ENCODE measurements at places on chromosomes 5 and 9.

DNA sequence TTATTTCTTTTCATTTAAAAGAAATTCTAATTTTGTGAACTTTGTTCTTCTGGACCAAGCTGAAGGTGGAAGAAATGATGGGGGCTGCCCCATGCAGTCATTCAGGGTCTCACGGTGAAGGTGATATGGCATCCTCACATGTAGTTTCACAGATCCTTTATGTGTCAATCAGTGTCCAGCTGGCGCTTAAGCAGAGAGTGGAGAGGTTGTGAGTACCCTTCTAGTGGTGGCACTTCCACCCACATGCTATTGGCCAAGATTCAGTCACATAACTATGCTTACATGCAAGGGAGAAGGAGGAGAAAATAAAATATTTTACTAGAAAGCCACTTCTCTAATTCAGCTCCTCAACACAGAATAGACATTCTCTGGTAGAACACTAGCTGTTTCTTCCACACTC lies 34.7 kb downstream of the PLPPR1 start:
- no peak for DNase-seq

DNA sequence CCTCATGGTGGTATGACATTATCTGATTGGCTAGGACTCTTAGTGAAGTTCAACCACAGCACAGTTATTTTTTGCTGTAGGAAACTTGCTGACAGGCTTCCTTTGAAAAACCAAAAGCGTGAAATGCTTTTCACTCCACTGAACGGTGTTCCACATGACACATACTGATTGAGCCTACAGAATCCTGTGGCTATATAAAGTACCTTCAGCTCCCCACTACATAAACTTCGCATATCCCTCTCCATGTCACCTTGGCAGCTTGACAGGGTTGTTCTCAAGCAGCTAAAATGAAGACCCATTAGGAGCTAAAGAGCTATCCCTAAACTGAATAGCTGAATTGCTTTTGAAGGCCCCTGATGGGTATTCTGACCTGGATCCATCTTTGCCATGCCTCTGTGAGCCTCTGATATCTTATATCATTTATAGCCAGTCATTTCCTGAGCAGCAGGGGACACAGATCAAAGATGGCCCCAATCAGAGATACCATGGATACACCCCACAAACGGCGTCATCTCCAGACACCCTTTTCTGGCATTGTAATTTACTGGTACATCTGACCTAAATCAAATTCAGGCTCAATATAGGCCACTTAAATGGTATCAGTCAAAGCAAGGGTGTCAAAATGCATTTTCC lies 91.5 kb downstream of the APBA1 start:
- no peak for DNase-seq

DNA sequence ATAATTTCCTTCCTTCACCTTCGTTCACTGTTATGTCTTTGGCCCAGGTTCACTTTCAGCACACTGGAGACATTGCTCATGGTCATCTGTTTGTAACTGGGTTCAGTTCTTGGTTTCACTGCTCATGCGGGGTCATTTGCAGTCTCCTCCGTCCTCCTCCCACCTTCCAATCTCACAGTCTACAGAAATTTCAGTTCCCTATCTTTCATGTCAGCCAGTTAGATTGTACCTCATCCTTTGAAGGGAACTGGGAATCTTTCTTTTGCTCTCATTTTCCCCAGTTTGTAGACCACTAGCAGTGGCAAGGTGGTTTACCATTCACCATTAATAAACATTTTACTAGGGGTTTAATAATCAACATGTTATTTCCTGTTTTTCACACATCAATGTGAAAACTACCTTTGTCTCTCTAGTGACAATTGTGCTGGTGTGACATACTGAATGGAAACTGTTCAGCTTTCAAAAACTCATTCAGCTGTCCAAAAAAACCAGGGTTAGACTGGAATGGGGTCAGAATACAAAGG lies 100.9 kb upstream of the IL6ST start:
- DNase-seq: no peak

GRCh38 chr9:97794666-97795065 lies 58.4 kb upstream of the FOXE1 start:
- DNase-seq: no peak

GRCh38 chr9:78858266-78858665 lies 561.3 kb downstream of the PSAT1 start:
- no peak for DNase-seq

DNA sequence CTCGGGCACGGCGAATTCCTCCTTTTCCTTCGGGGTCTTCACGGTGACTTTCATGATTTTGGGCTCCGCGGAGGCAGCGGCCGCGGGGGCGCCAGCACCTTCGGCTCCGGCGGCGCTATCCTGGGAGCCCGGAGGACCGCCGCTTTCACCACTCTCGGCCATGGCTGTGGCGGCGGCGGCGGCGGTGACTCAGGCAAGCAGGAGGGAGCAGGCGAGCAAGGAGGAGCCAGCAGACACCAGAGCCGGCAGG lies 315 bp downstream of the UBQLN1 start:
- DNase-seq: no peak

- DNase-seq: no peak
These were observed 163.4 kb upstream of the MAP1B start for GRCh38 chr5:71943874-71944273.

- DNase-seq: no peak
These were observed 27.4 kb downstream of the PCDH1 start for GRCh38 chr5:141850786-141851185.

GRCh38 chr5:160455600-160455999 lies 33.9 kb downstream of the PTTG1 start:
- no peak for DNase-seq

- no peak for DNase-seq
These were observed 97.4 kb upstream of the ALDH1A1 start for GRCh38 chr9:73050065-73050816.

- no peak for DNase-seq
These were observed 196.4 kb downstream of the RFX3 start for GRCh38 chr9:3329361-3329760.

- no peak for DNase-seq
These were observed 82.6 kb downstream of the OSTF1 start for GRCh38 chr9:75170898-75171360.

DNA sequence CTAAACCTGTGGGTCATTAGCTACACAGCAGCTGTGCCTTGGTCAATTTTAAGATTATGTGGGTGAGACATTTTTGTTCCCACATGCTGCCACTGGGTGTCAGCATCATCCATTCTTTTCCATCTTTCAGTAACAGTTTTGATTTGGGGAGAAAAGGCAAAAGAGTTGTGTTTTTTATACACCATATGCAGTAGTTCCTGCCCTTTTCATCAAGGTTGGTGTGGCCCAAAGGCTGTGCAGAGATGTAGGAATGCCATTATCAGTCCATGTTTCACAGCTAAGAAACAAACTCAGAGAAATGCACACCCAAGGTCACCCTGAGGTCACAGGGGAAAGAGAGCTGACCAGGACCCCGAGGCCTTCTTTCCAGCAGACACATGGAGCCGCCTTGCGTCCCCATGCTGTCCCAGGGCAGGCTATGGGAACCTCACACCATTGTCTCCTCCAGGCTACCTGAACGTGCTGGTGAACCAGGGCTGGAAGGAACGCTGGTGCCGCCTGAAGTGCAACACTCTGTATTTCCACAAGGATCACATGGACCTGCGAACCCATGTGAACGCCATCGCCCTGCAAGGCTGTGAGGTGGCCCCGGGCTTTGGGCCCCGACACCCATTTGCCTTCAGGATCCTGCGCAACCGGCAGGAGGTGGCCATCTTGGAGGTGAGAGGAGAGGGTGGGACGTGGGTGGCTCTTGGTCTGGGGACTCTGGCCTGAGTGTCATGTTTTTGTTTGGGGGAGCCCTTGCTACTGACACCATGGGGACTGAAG lies 27.8 kb upstream of the GRPEL2 start:
- no peak for DNase-seq

GRCh38 chr5:174798551-174798951 lies 74.2 kb downstream of the MSX2 start:
- DNase-seq: no peak

DNA sequence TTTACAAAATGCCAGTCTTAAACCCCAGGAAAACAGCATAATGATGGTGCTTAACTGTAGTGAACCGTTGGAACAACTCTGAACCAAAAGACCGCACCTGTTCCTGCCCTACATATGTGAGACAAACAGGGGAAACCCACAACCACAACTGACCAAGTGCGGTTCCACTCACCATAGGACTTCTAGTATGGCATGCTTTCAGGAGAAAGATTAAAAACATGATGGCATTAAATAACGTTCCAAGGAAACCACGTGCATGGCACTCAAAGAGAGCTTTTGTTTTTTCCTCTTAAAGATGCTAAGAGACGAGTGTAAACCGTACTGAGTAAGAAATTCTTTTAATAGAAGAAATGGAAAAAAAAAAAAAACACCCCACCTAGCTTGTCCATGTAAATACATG lies 119.8 kb downstream of the SSBP2 start:
- DNase-seq: no peak

GRCh38 chr5:35926389-35927051 lies 11.9 kb downstream of the CAPSL start:
- peak; percentile 32 for DNase-seq

DNA sequence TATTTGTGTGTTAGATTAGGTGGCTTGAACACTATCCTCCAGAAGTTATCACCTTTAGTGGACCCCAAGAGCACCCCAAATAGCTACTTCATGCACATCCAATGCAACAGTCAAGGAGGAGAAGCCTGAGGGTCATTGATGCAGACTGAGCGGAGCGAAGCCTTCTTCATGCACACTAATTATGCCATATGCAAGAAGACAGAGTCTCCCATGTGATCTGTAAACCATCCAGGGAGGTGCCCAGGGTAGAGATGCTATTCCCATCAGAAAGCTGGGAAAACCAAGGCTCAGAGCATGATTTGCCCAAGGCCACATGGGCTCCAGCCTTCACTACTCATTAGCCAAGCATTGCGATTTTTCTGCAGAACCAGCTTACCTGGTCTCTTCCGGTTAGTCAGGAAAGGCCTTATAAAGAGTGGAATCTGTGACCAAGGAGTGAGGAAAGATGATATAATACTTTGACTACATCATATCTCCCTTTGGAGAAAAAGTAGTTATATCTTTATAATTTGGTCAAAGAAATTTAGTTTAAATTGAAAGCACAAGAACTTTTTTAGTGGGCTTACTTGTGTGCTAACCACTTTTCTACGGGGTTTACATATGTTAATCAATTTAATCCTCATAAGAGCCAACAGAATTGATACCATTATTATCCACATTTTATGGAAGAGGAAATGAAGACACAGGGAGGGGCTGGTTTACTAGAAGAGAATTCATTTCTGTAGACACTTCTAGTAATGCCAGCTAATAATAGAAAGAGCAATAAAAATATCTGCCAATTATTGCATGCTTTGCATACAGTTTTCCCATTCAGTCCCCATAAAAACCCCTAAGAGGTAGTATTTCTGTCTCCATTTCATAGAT lies 220.0 kb downstream of the ESM1 start:
- DNase-seq: no peak

- no peak for DNase-seq
These were observed 127.0 kb downstream of the CCDC192 start for GRCh38 chr5:127830157-127830556.

GRCh38 chr9:77838986-77839385 lies 190.9 kb upstream of the GNA14 start:
- DNase-seq: no peak

- no peak for DNase-seq
These were observed 13.4 kb downstream of the PWWP2A start for GRCh38 chr5:160105686-160106360.

GRCh38 chr5:170785416-170785815 lies 1.9 kb downstream of the GABRP start:
- no peak for DNase-seq

All from stimulated activated CD8-positive, alpha-beta memory T cell treated with anti-CD3 and anti-CD28 coated beads, Interleukin-7, amount 100 ng/mL, for 1 hour (primary cell).